Stimulated activated CD8-positive, alpha-beta memory T cell treated with anti-CD3 and anti-CD28 coated beads, Interleukin-15, amount 100 ng/mL, for 4 hours (primary cell): ENCODE measurements at places on chromosomes 4 and X.

DNA sequence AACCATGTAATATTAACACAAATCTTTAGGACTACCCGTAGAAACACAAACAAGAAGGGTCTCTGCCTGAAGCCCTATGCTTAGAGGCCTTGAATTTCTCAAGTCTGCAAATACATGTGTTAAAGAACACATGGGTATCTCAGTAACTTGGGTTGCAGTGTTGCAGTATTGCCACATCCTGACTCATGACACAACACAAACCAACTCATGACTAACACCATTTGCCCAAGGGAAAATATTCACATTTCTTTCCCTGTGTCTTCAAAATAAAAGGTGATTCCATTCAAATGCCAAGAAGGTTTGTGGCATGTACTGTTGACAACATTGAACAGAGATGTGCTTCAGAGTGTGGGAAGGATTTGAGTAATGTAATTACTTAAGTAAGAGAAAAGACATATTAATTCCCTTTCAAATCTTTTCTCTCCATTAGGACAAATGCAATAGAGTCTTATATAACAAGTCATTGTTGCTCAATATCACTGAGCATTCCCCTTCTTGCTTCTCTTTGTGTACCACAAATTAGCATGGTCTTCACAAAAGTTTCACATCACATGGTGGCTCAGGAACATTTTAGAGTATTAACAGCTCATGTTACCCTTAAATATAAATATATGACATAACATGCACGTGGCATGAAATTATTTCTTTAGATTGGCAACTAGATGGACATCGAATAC is 487.1 kb downstream of the STPG2 start:
- DNase-seq: no peak

DNA sequence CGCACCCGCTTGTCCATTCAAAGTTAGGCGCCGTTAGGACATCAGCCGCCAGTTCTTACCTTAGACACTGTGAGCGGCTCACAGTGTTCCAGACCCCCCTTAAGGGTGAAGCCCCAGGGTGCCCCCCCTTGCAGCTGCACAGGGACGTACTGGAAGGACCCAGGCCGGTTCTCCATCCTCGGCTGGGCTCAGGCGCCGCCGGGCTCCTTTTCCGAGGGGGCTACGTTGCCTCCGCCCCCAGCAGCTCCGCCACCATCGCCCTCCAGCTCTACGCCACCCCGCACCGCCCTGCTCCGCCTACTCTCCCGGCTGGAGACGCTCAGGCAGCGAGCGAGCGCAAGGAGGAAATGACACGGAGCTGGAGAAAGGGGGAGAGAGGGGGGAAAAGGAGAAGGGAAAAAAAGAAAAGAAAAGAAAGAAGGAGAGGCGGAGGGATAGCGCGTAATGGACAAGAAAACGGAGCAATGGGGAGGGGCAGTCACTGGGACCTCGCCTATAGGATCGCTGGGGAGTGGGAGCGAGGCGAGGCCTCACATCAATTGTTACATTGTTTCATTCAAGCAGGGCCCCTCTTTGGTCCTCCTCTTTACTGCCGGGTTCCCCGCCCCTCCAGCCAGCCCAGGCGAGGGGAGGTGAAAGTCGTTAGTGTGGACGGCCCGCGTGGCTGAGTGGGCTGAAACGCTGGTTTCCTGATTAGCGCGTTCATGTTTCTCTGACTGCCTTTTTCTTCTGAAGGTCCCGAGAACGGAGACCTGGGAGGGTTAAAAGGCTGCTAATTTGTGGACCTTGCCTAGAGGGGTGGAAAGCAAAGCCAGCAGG is at the start of gene SHROOM4:
Gene SHROOM4 (minus strand): TSS at position 352 of the 819 bp plus-strand sequence. CDS start 176 bp downstream, at position 176.
- no peak for DNase-seq

DNA sequence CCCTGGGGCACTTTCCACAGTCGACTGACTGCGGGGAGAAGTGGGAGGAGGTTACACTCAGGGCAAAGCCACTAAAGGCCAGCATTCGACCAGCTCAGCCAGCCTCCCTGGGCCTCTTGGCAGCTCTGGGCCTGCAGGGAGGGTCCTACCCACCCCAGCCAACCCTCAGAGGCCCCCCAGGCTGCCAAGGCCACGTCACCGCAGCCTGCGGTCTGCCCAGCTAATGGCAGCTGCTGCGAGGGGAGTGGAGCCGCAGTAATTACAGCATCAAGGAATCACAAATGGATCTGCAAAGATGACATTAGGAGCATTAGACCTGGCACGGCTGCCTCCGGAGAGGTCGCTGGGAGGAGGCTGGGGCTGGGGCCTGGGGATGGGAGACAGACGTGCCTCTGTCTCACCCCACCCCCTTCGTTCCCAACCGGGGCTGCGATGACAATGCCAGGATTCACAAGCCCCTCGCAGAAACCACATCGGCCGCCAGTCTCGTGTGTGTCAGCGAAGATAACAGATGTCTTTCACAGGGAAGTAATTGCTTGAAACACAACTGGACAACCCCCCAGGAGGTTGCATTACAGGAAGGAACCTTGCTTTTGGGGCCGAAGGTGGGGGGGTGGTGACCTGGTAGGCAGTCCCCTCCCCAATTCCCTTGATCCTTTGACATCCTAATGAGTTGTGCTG is 367.6 kb downstream of the BCOR start:
- DNase-seq: no peak

- no peak for DNase-seq
Observed at GRCh38 chr4:185016946-185017758, 1.1 kb upstream of the HELT start.

GRCh38 chr4:31391976-31392375 is 671.8 kb downstream of the PCDH7 start:
- no peak for DNase-seq

DNA sequence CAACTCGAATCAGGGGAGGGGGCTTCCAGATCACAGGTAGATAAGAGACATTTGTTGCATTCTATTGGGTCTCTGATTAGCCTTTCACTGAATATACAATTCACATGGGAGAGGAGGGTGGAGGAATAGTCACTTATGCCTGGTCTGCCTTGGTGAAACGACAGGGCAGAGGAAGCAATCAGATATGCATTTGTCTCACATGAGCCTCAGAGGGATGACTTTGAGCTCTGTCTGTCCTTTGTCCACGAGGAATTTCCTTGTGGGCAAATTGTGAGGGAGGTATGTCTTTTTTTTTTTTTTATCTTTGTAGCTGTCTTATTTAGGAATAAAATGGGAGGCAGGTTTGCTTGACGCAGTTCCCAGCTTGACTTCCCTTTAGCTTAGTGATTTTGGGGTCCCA is 28.5 kb upstream of the TMSB4X start:
- DNase-seq: no peak

DNA sequence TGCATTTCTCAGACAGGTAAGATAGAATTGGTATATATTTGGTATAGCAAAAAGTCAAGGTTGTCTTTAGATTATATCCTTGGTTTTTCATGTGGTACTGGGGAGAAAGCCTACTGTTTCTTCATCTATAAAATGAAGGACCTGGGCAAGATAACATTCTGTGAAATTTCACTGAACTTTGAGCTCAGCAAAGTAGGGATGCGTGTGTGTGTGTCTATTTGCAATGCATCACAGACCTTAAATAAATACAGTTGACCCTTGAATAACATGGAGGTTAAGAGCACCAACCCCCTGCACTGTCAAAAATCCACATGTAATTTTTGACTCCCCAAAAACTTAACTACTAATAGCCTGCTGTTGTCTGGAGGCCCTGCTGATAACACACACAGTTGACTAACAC is 25.2 kb downstream of the TET2 start:
- DNase-seq: no peak

DNA sequence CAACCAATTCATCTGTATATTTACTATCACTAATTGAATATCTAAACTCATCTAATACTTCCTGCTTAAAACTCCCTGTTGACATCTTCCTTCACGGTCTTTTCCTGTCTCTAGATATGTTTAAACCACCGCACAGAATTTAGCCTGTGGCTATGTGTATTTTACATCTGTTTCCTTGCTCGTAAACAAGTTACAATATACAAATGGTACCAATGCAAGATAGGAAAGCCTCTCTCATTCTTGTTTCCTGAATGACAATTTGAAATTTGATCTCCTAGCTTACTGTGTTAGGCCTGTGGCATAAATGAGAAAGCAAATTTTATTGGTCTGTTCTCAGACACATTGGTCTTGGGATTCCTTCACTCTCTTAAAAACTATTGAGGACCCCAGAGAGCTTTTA is 89.7 kb upstream of the PCDH7 start:
- DNase-seq: no peak
